Suppressor macrophage (primary cell): ENCODE measurements at places on chromosomes 1 and 21.
A peak's percentile ranks its signal among the peaks of the same experiment; 100 is the strongest.

GRCh38 chr1:204289280-204289679, 70.4 kb downstream of the PLEKHA6 start:
- DNase-seq, result no peak

DNA sequence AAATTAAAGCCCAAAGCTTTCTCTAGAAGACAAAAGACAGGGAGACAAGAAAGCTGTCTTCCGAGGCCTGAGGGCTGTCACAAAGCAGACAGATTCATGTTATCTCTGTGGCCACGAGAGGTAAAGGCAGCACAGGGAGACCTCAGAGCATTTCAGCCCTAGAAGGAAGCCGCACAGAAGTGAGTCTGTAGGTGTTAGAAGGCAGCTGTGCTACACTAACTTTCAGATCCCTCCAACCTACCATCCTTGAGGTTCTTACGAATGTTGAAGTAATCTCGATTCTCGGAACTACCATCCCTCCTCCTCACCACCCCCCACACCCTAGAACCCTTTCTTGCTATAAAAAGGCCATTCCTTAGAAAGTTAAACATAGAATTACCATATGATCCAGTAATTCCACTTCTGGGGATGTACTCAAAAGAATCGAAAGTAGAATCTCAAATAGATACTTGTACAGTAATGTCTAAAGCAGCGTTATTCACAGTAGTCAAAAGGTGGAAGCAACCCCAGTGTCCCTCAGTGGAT, 21.5 kb upstream of the LYST start:
- DNase-seq, result no peak

- DNase-seq, result no peak
Measured at GRCh38 chr1:3712573-3713535, 39.4 kb upstream of the CCDC27 start.

- no peak for DNase-seq
Measured at GRCh38 chr1:110298991-110299390, 40.2 kb upstream of the RBM15 start.

DNA sequence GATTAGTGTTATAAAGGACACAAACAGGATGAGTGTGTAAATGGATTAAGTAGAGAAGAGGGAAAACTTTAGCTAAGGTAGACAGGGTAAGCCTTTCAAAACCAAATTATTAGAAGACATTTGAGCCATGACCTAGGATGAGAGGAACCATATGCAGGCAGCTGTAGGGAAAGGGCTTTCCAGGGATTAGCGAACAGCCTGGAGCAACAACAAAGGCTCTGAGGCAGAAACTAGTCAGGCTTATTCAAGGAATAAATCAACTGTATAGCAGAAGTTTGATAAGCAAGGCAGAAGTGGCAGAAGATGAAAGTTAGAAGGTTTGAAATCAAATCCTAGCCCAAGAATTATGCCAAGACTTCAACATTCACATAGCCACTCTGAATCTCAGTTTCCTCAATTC, 21.3 kb downstream of the AIDA start:
- no peak for DNase-seq

- DNase-seq, result no peak
Measured at GRCh38 chr1:217268058-217268457, 362.8 kb downstream of the GPATCH2 start.

DNA sequence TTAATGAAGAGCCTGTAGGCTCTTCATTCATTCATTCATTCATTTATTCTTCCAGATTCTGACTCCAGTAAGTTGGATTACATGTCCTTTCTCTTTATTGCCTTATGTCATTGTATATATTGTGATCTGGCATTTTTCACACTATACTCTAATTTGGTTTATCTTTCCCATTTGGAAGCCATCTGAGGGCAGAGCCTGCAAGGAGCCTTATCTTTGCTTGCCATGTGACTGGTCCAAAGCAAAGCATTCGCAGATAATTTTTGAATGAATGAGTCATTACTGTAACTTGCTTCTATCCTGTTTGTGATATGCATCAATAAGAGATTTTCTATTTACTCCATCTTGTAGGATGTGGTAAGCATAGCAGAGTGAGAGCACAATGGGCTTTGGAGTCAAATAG, 108.4 kb upstream of the DAB1 start:
- no peak for DNase-seq

DNA sequence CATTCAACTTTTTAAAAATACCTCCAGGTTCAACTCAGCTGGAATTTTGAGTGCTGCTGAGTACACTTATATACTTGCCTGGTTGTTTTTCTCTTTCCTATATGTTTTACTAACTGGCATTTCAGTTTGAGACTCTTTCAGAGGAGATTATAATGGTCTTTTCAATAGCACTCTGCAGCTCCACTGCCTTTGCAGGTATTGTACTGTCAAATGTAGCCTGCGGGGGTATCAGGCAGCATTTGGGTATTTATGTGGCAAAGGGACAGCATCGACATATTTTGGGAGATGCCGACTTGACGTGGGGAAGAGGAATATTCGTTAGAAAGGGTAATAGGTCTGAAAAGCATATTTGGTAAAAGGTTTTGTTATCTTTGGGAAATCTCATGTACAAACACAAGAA, 11.1 kb upstream of the TGFBR3 start:
- no peak for DNase-seq

DNA sequence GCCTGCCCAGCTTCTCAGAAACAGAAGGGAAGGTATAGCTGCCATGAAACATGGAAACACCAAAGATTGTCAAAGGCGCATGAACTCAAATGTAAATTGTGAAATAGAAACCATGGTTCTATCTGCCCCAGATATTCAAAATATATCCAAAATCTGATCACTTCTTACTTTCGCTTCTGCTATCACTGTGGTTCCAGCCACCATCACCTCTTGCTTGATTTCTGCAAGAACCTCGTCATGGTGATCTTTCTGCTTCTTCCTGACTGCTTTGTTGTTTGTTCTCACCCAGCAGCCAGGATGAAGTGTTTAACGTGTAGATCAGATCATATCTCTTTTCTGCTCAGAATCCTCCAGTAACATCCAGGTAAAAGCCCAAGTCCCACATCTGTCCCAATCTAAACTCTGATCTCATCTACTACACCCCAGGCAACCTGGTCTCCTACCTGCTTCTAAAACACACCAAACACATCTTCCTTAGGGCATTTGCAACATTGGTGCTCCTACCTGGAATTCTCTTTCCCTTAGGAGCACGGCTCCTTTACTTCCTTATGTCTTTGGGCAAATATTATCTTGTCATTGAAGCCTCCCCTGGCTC, 10.5 kb upstream of the LMO4 start:
- DNase-seq, result no peak

DNA sequence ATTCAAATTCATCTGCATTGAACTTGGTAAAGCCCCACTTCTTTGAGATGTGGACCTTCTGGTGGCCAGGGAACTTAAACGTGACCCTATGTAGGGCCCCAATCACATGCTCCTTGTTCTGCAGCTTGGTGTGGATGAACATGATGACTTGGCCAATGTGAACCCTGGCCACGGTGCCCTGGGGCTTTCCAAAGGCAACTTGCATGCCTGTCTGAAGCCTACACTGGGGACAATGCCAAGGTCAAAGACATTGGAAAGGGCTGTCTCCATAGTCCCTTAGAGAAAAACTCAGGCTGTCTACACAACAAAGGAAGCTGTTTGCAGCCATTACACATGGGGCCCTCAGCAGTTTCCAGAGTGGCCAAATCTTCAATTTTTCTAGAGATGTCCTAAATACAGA, 8.9 kb upstream of the VPS13D start:
- peak; percentile 36 for DNase-seq

DNA sequence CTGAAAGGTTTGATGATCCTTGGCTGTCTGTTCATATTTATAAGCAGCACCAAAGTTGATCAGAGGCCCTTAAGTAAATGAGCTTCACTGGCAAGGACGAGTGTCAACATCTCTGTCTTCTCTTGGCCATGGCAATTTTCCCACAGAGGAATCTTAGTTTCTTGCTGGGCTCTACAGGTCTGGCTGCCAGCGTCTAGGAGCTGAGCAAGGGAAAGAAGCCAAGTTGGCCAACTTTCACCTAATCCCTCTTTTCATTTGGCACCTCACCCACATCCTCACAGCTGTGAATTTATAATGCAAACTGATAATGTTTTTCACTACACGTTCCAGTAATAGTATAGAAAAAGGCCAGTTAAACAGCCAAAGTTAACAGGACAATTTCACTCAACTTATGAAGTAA, 99.0 kb upstream of the LBR start:
- no peak for DNase-seq

DNA sequence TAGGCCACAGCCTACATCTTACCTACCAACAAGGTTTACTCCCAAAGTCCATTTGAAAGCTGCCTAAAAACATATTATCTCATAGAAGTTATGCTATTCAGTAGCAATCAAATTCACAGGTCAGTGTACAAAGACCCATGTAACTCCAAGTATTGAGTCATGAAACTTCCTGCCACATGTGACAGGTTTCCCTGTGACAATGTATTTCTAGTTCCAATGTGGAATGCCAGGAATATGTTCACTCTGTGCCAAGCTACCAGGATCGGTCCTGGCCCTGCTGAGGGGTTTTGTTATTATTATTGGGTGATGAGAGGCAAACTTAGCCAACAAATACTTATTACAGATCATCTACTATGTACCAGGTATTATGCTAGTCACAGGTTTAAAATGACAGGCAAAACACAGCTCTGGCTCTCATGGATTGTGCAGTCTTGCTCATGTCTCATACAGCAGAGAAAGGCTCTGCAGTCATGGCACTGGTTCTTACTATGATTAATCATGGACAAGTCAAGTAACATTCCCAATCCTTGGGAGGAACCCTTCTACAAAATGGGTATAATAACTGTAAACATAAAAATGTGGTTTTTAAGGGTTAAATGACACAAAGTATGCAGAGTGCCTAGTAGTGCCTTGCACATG, 22.5 kb downstream of the DPH5 start:
- DNase-seq, result no peak

DNA sequence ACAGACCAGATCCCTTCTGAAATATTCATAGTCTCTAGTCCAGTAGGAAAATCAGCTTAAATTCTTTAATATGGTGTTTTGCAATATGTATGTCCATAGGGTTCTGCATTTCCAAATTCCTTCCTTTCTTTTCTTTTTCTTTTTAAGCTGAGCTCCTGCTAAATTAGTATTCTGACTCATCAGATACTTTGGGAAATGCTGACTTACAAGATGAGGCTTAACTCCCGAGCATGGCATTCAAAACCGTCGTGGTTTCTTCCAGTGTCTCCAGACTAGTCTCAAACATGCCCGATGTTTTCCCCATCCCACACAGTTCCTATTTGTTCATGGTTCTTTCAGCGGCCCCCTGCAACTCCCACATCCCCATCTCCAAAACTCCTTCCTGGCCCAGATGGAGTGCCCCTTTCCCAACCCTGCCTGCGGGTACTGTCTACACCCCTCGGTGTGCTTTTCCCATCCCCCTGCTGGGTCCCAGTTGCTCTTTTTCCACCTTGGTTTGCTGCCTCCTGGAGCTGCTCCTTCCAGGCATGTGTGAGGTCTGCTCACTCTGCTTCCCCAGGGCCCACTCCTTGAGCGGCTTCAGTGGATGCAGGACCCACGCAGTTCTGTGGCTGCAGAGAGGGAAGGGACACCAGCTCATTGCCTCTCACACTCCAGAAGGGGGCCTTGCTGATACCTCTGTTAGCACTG, 19.5 kb upstream of the ETV3 start:
- DNase-seq, result peak; percentile 66

DNA sequence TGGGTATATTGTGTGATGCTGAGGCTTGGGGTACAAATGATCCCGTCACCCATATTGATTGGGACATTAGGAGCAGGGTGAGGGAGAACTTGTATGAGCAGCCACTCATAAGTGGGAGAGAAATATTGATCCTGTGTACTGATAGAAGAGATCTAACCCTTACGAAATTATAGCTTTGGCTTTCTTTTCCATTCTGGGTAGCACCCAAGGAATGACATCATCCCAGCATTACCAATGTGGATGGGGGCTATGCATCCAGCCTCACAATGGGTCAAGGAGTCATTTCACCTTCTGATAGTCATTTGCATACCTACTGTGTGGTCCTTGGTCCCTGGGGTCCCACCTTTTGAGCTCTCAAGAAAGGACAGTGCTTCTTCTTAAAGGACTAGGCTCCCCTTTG, 1.9 kb upstream of the NAV1 start:
- DNase-seq, result no peak

DNA sequence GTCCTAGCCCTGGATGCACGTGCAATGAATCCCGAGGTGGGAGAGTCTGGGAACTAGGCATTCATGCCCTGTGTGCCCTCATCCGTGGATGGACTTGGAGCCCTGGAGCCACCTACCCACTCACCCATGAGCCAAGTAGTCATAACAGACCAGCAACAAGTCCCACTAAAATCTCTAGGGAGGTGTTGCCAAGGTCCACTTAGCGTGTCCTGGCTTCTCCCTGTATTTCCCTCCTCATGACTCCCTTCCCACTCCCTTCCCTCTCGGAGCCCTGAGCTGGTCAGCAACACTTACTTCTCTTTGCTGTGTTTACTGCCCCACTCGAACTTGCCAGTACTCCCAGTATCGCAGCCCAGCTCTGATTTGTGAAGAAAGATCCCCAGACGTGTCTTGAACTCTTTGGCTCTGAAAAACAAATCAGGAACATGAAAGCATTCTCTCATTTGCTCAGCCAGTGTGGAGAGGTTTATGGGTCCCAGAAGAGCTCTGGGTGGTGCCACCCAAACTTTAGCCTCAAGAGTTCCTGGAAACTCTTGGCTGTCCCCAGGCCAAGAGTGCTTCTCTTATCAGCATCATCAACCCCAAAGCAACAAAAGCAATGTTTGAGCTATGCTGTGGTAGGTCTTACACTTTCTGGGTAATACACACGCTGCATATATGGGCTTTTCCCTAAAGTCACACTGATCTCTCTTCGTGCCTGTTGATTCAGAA, 1.1 kb downstream of the RGS16 start:
- DNase-seq, result no peak

DNA sequence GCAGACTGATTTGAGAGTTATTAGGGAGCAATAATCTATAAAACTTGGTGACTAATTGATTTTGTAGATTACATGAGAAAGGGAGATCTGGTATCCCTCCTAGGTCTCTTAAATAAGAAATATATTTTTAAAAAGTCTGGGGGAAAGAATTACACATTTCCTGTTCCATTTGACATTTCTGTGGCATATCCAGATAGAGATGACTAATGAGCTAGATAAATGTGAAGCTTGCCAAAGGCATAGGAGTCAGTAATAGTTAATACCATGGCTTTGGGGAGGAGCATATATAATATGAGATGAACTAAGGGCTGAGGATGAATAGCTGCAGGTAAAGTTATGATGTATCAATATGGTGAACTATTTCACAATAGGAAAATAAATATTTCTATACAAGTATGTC, 663.7 kb downstream of the PTPRC start:
- no peak for DNase-seq

DNA sequence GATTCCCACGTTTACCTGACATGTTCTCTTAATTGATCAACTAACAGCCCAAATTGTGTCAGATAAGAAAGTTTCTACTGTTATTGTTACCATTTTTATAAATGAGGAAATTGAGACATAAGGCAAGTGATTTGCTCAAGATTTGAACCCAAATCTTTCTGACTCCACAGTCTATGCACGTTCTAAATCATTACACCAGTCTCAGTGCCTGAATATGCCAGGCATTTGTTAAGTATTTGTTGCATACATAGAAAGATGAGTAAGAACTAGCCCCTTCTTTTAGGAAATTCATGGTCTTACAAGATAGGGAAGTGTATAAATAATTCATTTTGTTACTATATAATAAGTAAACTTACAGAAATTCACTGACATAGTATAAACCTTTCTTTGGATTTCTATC, 7.1 kb upstream of the CD101 start:
- DNase-seq, result no peak

- DNase-seq, result peak; percentile 87
Measured at GRCh38 chr1:203199816-203200571, 13.5 kb upstream of the CHI3L1 start.
